Articular chondrocyte of knee joint (primary cell): ENCODE measurements at places on chromosomes 2 and 18. TPM values are rescaled to one million over a fixed set of nuclear protein-coding genes. Genes with fewer than 3 reads are reported as not detected.

Gene PLCD4
- total RNA-seq: 14.0 and 14.2 TPM in 2 replicates

Gene ANKRD30B
- total RNA-seq: under 0.01 TPM in 1 of 2 replicates, not detected in the other

Gene CNRIP1
- 70.9 and 77.6 TPM in 2 replicates for total RNA-seq

Gene SPATA3
- total RNA-seq: not detected in 2 replicates

Gene B4GALT6
- 7.6 and 10.9 TPM in 2 replicates for total RNA-seq

Gene ATL2
- 39.1 and 44.0 TPM in 2 replicates for total RNA-seq

Gene SAG
- total RNA-seq: not detected in 2 replicates

Gene DLGAP1
- 14.4 and 17.4 TPM in 2 replicates for total RNA-seq

Gene SCN1A
- 0.11 and 0.13 TPM in 2 replicates for total RNA-seq

Gene SCN9A
- under 0.01 TPM in 1 of 2 replicates, not detected in the other for total RNA-seq

Gene GAL3ST2
- 0.26 TPM in 1 of 2 replicates, not detected in the other for total RNA-seq

Gene IGFBP5
- 706 and 1,050 TPM in 2 replicates for total RNA-seq

Gene GREB1
- 0.26 and 0.43 TPM in 2 replicates for total RNA-seq

Gene PIEZO2
- total RNA-seq: 268 and 271 TPM in 2 replicates

Gene USP14
- 24.5 and 32.3 TPM in 2 replicates for total RNA-seq

Gene C1GALT1C1L
- 0.76 and 1.8 TPM in 2 replicates for total RNA-seq

Gene KRTCAP3
- total RNA-seq: not detected in 2 replicates

Gene LIMS4
- 0.76 TPM in 1 of 2 replicates, not detected in the other for total RNA-seq

Gene NOL4
- total RNA-seq: not detected in 2 replicates

Gene CRACDL
- under 0.01 and 0.11 TPM in 2 replicates for total RNA-seq
